GM18507 (cell line): ENCODE measurements at places on chromosomes 4 and X.

- DNase-seq = peak; percentile 81
Measured at GRCh38 chr4:109559983-109560686, at the start of gene MCUB. Gene MCUB (plus strand): TSS chr4:109560246. CDS start chr4:109560338, 92 bp downstream.

GRCh38 chrX:17737710-17737985 is 355 bp downstream of the SCML1 start:
- no peak for DNase-seq

DNA sequence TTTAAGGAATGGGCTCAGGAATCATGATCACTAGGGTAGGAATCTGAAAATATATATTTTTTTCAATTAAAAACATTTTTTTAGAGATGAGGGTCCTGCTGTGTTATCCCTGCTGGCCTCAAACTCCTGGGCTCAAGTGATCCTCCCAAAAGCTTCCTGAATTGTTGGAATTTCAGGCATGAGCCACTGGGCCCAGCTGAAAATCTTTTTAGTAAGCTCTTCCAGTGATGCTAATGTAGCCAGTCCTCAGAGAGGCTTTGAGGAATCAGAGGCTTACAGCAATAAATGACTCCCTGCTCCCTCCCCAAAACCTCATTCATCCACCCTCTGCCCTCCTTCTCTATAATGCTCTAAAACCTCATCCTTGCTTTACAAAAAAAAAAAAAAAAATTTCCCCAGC is 129.5 kb downstream of the ZIC3 start:
- no peak for DNase-seq

DNA sequence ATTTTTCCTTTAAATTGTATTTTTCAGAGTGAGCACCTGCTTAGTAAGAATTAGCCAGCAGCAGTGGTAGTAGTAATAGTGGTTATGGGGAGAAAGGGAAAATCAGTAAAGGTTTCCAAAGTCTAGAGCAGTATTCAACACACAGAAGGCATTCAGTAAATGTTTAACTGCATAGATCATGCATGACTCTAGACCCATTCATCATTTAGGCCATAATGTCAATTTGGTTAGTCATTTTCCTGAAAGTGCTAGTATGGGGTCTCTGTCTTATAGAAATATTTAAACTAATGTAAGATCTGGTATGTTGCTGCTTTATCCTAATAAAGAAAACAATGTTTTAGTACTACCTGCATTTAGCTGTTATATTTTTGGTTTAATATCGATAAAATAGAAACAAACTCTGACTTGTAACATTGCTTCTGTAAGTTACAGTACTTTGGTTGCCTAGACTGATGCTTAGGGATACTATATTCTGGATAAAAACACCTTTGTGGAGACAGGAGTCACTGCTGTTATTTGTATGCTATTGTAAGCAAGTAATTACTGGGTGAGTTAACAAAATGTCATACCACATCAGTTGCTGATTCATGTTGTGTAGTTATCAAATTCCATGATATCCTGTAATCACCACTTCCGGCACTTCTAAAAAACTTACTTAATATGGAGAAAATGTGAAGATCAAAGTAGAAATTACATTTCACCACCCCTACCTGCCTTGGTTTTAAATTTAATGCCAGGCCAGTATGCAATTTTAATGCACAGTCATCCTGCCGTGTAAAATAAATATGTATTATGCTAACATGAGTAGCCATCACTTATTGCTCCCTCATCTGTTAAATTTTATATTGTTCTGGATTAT is 115.8 kb upstream of the BMPR1B start:
- no peak for DNase-seq

DNA sequence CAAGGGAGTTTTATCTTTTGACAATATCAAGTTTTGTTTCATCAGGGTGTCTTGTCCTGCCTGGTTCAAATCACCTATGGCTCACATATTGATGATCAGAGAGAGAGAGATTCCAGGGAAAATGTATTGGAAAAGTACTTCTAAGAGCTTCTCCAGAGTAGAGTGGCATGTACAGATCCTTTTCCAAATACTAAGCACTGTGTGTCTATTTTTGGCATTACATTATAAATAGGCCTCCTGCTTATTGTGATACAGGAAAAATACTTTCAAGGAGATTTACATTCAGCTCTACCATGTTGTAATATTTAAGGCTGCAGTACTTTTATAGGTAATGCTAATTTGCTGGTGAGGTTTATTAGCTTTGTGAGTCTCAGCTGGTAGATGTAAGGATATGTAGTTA is 100.8 kb downstream of the DCK start:
- no peak for DNase-seq

DNA sequence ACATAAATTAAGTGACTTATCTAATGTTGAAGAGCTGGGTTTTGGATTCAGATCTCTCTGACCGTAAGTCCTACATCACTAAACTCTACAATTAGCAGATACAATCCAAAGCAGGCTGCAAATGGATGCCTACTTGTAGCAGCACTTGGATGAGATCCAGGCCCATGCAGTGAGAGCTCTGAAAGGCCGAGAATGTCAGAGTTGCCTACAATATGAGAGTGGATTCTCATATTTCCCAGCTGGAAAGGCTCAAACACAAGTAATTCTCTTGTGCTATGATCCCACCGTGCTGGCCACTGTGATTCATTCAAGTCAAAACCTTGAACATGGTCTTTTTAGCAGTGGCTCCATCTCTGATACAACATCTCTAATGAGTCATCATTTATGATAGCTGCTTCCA is 125.4 kb upstream of the CHRDL1 start:
- no peak for DNase-seq

DNA sequence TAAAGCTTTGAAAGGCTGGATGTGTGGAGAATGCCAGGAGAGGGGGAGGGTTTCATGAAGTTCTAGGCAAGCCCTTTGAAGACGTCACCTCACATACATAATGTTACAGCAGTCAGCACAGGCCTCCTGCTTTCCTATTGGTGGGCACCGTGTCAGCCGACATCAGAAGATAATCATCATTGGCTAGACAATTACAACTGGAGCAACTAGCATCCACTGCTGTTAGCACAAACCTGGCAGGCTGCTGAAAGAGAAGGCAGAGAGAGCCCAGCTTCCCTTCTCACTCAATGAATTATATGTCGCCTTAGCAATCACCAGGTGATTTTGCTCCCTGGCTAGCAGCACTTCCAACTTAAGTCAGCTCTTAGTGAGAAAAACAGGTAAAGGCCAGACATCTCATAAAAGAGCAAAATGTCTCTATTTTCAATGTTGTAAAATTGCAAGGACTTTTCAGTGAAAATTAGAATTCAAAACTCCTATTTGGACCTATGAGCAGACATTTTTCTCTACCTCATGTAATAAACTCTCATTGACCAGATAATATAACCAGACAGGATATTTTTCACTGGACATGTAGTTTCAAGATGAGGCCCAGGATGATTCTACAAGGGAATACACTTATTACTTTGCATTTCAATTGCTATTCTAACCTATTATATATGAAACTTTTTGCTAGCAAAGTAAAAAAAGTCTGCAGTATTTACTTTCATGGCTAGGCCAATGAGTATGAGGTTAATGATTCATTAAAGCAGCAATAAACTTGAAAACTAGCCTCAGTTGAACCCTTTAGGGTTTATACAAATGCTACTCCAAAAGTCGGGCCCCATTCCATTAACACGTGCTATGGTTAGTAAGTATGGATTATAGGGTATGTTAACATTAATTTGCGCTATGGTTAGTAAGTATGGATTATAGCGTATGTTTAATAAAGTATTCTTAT is 4.3 kb downstream of the ELOVL6 start:
- no peak for DNase-seq

DNA sequence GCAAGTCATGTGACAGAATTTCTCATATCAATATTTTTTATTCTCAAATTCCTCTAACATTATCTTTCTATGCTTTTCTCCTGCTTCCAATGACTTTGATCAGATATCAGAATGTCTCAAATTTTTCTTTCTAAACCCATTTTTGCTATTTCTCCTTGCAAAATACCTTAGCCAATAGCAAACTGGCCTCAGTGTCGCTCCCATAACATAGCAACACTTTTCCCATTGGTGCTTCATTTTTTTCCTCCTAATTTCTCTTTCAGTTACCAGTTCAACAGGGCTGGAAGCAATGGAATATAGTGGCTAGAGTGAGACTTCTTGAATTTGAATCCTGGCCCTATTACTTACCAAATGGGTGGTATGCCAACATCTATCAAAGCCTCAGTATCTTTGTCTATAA is 1091.6 kb downstream of the C4orf33 start:
- DNase-seq = no peak

DNA sequence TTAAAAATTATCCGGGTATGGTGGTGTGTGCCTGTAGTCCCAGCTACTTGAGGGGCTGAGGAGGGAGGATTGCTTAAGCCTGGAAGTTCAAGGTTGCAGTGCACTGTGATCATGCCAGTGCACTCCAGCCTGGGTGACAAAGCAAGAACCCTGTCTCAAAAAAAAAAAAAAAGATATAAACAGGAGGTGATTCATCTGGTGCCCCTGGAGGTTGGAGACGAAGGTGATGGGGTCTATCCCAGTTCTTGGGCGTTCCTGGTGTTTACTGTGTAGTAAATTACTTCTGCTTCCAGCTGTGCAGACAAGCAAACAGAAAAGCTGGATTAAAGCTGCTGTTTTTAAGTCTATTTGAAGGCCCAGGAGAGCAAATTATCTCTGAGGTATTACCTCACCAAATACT is 19.9 kb downstream of the GPKOW start:
- no peak for DNase-seq

GRCh38 chr4:155658681-155659064 is 8.0 kb upstream of the GUCY1A1 start:
- DNase-seq = no peak

GRCh38 chr4:78616046-78616498 is 64.5 kb downstream of the ANXA3 start:
- DNase-seq = no peak

DNA sequence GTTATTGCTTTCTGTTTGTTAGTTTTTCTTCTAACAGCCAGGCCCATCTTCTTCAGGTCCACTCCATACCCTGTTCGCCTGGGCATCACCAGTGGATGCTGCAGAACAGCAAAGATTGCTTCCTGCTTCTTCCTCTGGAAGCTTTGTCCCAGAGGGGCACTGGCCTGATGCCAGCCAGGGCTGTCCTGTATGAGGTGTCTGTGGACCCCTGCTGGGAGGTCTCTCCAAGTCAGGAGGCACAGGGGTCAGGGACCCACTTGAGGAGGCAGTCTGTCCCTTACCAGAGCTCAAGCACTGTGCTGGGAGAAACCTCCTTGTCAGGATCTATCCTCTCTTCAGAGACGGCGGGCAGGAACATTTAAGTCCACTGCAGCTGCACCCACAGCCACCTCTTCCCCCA is 2.5 kb upstream of the PAGE2B start:
- DNase-seq = no peak

GRCh38 chr4:25727711-25728493 is 72.3 kb downstream of the SLC34A2 start:
- DNase-seq = peak; percentile 25

GRCh38 chrX:470686-471085 is 84.0 kb upstream of the PPP2R3B start:
- DNase-seq = no peak

DNA sequence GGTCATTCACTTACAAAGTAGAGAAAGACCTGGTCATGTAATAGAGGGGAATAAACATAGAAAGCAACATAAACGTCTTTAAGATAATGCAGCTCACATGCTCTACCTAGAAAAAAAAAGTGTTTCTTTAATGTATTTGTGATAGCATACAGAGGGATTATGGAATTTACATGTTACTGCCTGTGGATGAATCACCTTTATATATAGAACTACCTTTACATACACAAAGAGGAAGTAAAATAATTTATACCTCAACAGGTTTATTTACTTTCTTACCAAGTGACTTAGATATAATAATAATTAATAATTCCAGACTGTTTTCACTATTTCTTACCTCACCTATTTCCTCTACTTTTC is 81.5 kb downstream of the PPP3CA start:
- DNase-seq = no peak

- no peak for DNase-seq
Measured at GRCh38 chr4:118839221-118839927, 3.4 kb upstream of the SEC24D start.

- DNase-seq = no peak
Measured at GRCh38 chrX:18994713-18995112, 10.8 kb upstream of the PHKA2 start.

DNA sequence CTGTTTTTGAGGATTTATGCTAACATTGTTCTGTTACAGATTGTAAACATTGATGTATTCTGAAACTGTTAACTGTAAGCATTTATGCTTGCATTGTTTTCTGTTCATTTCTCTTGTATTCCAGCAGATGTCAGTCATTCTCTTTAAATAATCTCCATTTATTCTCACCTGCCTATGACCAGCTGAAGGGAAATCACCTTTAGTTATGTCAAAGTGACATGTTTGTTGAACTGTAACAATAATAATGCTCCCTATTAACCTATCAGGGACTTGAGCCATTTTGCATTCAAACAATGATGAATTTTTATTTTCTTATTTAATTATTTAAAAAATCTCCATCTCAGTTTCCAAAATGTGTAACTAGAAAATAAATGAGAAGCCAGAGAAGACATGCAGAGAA is 58.0 kb downstream of the SPCS3 start:
- no peak for DNase-seq

DNA sequence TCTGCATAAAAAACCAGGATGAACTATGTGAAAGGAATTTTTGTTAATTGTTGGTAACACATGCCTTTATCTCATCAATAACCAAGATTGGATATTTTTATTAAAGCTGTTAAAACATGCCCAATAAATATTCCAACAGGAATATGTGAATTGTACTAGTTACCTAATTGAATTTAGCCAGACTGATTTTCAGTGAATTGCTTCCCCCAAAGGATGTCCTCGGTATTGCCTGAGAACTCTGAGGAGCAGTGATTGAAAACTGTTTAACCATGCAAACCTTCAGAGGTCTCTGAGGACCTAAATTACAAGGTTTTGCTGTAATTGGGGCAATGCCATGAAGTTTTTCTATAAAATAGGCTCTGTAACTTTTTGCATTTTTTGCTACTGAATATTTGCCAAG is 66.6 kb downstream of the BLTP1 start:
- no peak for DNase-seq

GRCh38 chr4:83201761-83202160 is 82.8 kb downstream of the COQ2 start:
- no peak for DNase-seq

GRCh38 chrX:154381271-154381670 is 2.2 kb downstream of the EMD start:
- no peak for DNase-seq

GRCh38 chr4:64715741-64716140 is 306.5 kb upstream of the TECRL start:
- DNase-seq = no peak

- DNase-seq = no peak
Measured at GRCh38 chrX:41556958-41557357, 109.8 kb downstream of the NYX start.

DNA sequence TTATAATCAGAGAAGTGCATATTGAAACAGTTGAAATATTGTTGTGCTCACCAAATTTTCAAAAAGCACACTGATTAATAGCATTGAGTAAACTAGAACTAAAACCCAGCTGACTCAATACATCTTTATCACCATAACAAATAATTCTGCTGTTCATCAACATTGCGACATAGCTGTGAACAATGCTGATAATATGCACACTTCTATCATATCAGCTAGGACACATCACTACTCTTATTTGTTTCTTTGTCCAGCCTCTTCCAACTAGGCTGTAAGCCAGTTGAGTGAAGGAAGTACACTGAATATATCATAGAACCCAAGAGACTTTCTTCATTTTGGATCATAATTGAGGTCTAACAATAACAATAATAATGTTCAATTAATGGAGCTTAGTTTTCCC is 349.7 kb downstream of the IQCM start:
- DNase-seq = no peak
